ENCODE measurements at places on chromosomes 16 and 17. TPM values are rescaled to one million over a fixed set of nuclear protein-coding genes. Genes with fewer than 3 reads are reported as not detected.

Gene YWHAE
- total RNA-seq, result 1,251 TPM

Gene MPP2
- 20.7 TPM for total RNA-seq

GRCh38 chr16:8894736-8895334 lies 12.7 kb downstream of the LITAFD start:
- no peak for DNase-seq
- no peak overlapping the region for H3K27ac ChIP-seq
- H3K4me1 ChIP-seq, result no peaks in the 10 kb centered on the region

- peaks cover 9% of the 10 kb centered on the region for H3K4me1 ChIP-seq
- H3K4me3 ChIP-seq, result no peak overlapping the region
- no peak for DNase-seq
These were observed 23.9 kb downstream of the ABCC3 start for GRCh38 chr17:50658616-50659015.

- no peaks in the 10 kb centered on the region for H3K36me3 ChIP-seq
- H3K27me3 ChIP-seq, result no peaks in the 10 kb centered on the region
- DNase-seq, result no peak
- no peak overlapping the region for H3K27ac ChIP-seq
These were observed 6.7 kb upstream of the EVI2A start for GRCh38 chr17:31328160-31328535.

All from GM23338 (cell line).